ENCODE measurements at places on chromosomes 7 and 10.

- no peak for DNase-seq
These were observed at the start of gene CALHM3 for GRCh38 chr10:103479135-103479534. TSS of gene CALHM3 (minus strand) at chr10:103479240. CDS start at chr10:103479032, 208 bp downstream.

DNA sequence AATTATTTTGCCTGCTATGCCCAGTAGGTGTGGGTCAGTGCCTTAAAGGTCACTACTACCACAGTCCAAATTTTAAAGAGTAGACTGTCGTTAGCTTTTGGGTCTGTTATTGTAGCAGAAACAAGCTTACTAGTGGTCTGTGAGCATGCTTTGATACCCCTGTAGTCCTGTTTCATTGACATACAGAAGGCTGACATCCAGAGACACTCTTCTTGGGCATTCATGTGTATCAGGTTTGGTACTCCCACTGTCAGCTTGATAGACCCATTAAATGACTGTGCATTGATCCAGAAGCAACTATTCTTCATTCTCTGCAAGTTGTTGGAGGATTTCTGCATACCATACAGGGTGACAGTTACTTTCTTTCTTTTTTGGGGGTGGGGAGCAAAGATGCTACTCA lies 884.4 kb upstream of the CELF2 start:
- no peak for DNase-seq

GRCh38 chr10:71259815-71260501 lies 47.6 kb downstream of the UNC5B start:
- DNase-seq, result no peak

- DNase-seq, result no peak
These were observed 1308.2 kb downstream of the GATA3 start for GRCh38 chr10:9362721-9363120.

- DNase-seq, result no peak
These were observed 41.9 kb downstream of the CDK1 start for GRCh38 chr10:60820093-60820754.

DNA sequence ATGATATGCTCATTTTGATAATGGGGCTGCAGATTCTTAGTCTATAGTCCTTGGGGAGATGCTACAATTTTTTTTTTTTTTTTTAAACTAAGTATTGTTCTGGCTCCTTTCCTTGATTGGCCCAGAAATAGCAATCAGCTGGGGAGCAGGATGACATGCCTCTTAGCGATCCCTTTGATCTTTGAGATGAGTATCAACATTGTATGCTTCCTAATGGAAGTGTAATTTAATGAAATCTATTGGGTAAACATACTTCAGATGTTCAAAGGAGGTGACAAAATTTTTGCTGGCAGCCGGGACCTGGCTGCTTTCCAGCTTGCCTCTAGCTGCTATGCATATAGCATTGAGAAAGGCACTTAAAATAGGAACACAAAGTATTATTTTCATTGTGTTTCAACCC lies 43.5 kb downstream of the VTI1A start:
- peak; percentile 28 for DNase-seq

- DNase-seq, result no peak
These were observed 283.1 kb upstream of the PITRM1 start for GRCh38 chr10:3455385-3456334.

DNA sequence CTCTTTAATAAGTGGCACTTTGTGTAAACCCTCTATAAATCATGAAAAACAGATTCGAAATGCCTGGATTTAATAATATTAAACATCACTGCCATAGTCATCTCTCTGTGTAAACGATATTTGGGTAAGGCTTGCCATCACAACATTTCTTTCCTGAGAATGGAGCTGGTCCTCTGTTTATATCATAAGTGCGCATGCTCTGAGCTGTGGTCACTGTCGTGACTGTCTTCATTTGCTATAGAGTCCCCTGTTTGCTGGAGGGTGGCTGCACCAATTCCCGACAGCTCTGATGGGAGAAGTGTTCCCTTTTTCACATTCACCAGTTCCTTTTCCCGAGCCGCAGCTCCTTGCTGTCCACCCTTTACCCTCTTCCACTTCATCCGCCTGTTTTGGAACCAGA lies 50.4 kb upstream of the AGMO start:
- DNase-seq, result no peak

GRCh38 chr7:41084381-41084780 lies 618.5 kb downstream of the INHBA start:
- no peak for DNase-seq

DNA sequence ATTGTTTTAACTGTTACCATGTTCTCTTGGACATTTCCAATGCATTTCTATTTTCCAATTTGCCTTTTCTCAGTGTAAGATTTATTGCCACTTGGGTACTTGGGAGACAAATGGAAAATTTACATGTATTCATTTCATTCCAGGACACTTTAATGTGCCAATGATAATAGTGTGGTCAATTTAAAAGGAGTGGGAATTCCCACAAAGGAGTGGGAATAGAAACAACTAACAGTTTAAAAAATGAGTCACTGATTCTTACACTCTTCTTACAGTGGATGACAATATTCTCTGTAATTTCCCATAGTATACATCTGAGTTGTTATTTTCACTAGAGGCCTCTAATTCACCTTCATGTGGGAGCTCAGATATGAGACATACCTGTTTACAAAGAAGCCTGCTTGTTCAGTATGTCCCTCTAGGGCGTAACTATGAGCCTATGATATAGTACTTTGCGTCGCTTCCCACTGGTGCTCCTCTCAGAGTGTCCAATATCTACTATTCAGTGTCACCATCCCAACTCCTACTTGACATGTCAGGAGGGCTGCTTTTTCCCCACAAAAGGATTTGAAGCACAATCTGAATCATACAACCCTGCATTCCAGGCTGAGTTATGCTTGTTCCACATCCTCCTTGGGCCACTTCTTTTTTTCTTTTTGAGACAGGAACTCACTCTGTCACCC lies 301.3 kb downstream of the PHTF2 start:
- DNase-seq, result no peak

GRCh38 chr10:34127676-34128075 lies 687.4 kb downstream of the PARD3 start:
- no peak for DNase-seq

- no peak for DNase-seq
These were observed 110.9 kb upstream of the BMPER start for GRCh38 chr7:33794419-33794818.

GRCh38 chr7:134740376-134740775 lies 39.1 kb upstream of the CALD1 start:
- DNase-seq, result no peak

GRCh38 chr10:74120911-74121310 lies 29.7 kb downstream of the AP3M1 start:
- DNase-seq, result no peak

DNA sequence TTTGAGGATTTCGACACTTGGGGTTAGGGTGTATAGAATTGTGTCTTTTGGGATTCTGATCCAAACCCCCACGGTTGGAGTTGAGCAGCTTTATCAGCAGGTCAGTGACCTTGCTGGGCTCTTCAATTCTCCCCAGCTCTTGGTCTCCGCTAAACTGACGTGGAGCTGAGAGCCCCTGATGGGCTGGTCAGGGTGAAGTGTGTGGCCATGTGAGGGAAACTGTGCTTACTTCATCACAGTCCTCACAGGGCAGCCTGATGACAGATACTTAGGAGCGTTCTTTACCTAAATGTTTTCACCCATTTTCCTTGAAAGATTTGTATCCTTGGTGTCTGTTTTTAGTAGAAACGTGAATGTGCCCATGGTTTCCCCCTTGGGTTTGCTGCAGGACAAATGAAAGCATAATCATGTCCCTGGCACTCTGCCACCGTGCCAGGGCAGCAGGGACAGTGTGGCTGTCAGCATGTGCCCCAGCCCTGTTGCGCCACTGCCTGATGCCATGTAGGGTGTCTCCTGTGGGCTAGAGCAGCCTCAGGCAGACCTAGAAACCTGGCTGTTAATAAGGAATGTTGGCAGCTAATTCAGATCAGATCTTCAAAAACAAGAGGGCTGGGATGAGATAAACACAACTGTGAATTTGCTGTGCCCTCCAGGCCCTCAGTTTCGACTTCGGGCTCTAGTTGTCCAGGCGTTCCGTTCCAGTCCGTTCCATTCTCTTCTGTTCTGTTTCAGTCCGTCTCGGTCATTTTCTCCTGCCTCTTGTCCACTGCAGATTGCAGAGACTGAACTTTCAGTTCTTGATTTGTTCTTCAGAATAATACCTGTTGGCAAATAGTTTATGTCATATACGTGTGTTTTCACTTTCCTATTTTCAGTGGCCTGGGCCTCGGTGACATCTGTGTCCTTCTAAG lies 96.8 kb downstream of the TRRAP start:
- DNase-seq, result no peak

DNA sequence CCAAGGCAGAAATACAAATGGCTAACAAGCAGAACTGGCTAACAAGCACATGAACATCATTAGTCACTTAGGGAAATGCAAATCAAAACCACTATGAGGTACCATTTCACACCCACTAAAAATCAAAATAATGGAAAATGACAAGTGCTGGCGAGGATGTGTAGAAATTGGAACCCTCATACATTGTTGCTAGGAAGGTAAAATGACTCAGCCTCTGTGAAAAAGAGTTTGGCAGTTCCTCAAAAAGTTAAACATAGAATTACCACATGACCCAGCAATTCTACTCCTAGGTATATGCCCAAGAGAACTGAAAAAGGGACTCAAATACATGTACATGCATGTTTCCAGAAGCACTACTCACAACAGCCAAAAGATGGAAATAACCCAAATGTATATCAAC lies 52.8 kb upstream of the ANAPC16 start:
- no peak for DNase-seq

DNA sequence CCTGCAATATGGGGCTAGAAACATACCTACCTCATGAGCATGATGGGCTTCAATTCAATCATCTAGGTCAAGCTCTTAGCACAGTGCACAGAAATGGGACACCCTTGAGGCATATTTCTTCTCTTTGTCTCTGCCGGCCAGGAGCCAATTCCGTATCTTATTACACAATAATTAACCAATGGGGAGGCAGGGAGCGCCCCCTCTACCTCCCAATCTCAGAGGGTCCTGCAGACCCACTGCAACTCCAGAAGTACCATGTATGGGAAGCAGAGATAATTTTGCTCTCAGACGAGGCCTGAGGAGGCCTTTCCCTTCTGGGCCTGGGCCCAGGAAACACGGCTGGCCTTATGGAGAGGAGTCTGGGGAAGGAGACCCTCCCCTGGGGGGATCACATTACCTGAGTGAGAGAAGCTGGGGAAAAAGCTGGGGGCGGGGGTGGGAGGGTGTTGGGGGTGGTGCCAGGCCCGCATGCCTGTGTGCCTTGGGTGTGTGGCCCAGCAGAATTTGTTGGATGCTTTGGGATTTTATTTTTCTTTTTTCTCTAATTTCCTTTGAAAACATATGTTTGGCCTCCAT lies 155.5 kb downstream of the UBE2H start:
- DNase-seq, result no peak

DNA sequence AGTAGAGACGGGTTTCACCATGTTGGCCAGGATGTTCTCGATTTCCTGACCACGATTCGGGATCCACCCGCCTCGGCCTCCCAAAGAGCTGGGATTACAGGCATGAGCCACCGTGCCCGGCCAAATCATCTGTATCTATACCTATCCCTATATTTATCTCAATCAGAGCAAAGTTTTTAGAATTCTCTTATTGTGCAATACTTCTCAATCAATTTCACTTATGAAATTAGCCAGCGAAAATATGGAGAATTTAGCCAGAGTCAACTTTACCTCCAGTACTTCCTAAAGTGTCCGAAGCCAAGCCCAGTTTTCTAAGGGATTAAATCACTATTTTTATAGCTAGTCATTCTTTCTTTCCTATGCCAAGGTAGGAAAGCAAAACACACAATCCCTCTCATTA lies 319.1 kb upstream of the PFKP start:
- DNase-seq, result no peak

DNA sequence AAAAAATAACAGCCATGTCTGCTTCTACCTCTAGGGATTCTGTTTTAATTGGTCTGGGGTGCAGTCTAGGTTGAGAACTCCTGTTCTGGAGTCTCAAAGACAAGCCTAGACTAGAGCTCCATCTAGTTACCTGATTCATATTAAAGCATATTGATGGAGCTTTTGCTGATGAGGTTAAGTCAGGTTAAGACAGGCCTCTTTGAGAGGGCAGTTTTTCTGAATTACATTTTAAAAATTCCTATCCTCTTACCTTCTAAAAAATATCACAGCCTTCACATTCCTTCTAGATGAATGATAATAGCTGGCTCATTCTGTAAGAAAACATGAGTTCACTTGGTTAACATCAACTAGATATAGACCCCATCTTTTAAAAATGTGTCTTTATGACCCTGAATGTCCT lies 28.9 kb downstream of the MGAM start:
- no peak for DNase-seq

- DNase-seq, result no peak
These were observed 127.5 kb downstream of the MAD1L1 start for GRCh38 chr7:2105280-2105679.

GRCh38 chr10:97456686-97457065 lies 10.7 kb downstream of the ZDHHC16 start:
- DNase-seq, result no peak

- DNase-seq, result no peak
These were observed 22.0 kb downstream of the ADGRA1 start for GRCh38 chr10:133109711-133110110.

GRCh38 chr7:86667732-86668131 lies 24.0 kb downstream of the GRM3 start:
- DNase-seq, result no peak

DNA sequence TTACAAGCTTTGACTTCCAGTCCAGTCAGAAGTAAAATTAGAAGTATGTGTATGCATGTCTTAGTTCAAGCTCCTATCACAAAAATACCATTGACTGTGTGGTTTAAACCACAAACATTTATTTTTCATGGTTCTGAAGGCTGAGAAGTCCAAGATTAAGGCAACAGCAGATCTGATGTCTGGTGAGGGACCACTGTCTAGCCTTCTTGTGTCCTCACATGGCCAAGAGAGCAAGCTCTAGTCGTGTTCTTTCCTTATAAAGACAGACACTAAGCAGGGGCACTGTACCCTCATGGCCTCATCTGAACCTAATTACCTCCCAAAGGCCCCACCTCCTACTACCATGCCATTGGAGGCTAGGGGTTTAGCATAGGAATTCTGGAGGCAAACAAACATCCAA lies 41.3 kb upstream of the ARL4A start:
- DNase-seq, result no peak

DNA sequence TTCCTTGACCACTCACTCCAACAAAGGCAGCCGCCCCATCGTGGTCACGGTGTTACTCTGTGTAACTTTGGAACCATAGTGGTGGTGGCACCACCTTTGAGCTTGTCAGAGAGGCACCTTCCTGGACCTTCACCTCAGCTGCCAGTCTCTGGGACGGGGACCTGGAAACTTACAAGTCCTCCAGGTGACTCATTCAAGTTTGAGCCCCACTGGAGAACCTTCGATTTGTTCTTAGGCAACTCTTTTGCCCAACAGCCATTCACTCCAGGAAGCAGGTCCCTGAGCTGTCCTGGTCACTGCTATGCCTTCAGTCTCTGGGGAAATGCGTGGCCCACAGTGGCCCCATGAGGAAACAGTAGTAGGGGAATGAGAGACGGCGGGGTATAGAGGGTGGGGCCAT lies 17.2 kb downstream of the STX1A start:
- DNase-seq, result no peak

All from NCI-H1930 (cell line).